ENCODE measurements at places on chromosomes 5 and 9.

DNA sequence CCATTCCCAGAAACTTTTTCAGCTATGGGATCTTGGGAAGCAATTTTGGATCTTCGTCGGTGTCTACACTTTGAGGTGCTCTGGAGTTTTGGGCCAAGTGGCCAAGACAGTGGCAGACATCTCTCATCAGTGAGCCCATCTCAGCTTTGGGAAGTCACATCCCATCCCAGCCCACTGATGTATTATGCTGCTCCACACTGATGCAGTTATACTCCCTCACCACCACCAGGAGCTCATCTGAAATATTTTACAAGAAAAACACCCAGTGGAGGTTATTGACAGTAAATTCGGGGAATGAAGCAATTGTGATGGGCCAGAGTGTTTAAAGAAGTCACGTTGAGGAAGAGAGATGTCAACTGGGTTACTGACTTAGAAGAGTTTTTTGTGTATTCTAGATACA is 378.0 kb downstream of the KDM4C start:
- H3K4me3 ChIP-seq, result no peak overlapping the region
- H3K27ac ChIP-seq, result no peak overlapping the region
- H3K4me1 ChIP-seq, result no peaks in the 10 kb centered on the region

DNA sequence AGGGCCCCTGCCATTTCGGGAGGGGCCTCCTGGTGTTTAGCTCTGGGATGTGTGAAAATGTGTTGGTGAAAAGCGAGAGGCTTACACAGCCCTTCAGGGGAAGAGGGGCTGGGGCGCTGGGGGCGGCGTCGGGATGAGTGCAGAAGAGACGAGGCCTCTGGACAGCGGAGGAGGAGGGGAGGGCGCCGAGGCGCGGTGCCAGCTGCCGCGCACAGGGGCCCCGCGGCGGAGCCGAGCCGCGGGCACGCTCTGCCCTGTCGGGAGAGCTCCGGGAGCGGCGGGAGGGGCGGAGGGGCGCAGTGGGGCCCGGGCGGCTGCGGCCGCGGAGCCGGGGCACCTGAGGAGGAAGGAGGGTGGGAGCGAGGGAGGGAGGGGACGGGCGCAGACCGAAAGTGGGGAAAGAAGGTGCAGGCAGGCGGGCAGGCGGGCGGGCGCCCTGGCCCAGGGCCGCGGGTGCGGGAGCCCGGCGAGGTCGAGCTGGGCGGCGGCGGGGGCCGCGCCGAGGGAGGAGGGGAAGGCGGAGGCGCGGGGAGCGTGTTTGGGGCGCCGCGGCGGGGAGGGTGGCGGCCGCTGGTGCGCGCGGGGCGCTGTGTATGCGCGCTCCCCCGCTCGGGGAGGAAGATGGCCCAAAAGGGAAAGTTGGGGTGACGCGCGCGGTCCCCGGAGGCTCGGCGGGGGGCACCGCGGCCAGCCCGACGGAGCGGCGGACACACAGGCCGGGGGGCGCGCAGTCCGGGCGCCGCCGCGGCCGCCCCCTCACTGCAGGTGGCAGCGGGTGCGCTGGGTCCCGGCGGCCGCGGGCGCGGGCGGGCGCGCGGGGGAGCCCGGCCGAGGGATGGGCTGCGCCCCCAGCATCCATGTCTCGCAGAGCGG is at the start of gene PDE8B:
Gene PDE8B (plus strand): TSS at position 590 of the 873 bp plus-strand sequence. CDS start 246 bp downstream, at position 836.
- H3K36me3 ChIP-seq, result no peaks in the 10 kb centered on the region
- H3K27ac ChIP-seq, result no peak within 1 kb of the TSS
- H3K27me3 ChIP-seq, result no peaks in the 10 kb centered on the region
- peaks cover 4% of the 10 kb centered on the region for H3K4me1 ChIP-seq
- peak within 1 kb of the TSS; percentile 22 for H3K4me3 ChIP-seq
- no peak for DNase-seq

GRCh38 chr9:115006660-115007059 is 76.3 kb upstream of the TNFSF8 start:
- no peaks in the 10 kb centered on the region for H3K36me3 ChIP-seq
- H3K4me1 ChIP-seq, result peaks cover 5% of the 10 kb centered on the region
- H3K4me3 ChIP-seq, result no peak overlapping the region
- no peak for DNase-seq
- H3K27me3 ChIP-seq, result no peaks in the 10 kb centered on the region

DNA sequence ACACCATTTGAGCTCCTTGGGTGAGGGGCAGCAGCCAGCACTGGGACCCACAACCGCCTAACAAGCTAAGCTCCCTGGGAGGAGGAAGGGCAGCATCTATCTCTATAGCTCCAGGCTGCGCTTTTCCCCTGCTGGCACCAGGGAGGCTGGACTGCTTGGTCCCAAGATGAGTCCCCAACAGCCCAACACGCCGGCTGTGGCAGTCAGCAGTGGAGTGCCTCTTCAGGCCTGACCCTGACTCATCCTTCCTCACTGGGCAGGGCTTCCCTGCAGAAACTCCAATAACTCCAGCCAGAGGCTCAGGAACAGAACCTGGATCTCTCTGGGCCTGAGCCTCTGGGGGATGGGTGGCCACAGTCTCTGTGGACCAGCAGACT is 113.7 kb upstream of the ADAMTS16 start:
- no peak overlapping the region for H3K27ac ChIP-seq
- H3K36me3 ChIP-seq, result no peaks in the 10 kb centered on the region
- no peak overlapping the region for H3K4me3 ChIP-seq
- no peaks in the 10 kb centered on the region for H3K27me3 ChIP-seq
- H3K4me1 ChIP-seq, result no peaks in the 10 kb centered on the region

GRCh38 chr5:145360936-145361335 is 474.2 kb downstream of the PRELID2 start:
- no peaks in the 10 kb centered on the region for H3K4me1 ChIP-seq
- H3K36me3 ChIP-seq, result no peaks in the 10 kb centered on the region
- no peak overlapping the region for H3K4me3 ChIP-seq
- no peaks in the 10 kb centered on the region for H3K27me3 ChIP-seq
- H3K27ac ChIP-seq, result no peak overlapping the region

- no peaks in the 10 kb centered on the region for H3K4me1 ChIP-seq
- H3K27ac ChIP-seq, result no peak overlapping the region
Observed at GRCh38 chr9:68912561-68912960, 101.4 kb downstream of the PRKACG start.

DNA sequence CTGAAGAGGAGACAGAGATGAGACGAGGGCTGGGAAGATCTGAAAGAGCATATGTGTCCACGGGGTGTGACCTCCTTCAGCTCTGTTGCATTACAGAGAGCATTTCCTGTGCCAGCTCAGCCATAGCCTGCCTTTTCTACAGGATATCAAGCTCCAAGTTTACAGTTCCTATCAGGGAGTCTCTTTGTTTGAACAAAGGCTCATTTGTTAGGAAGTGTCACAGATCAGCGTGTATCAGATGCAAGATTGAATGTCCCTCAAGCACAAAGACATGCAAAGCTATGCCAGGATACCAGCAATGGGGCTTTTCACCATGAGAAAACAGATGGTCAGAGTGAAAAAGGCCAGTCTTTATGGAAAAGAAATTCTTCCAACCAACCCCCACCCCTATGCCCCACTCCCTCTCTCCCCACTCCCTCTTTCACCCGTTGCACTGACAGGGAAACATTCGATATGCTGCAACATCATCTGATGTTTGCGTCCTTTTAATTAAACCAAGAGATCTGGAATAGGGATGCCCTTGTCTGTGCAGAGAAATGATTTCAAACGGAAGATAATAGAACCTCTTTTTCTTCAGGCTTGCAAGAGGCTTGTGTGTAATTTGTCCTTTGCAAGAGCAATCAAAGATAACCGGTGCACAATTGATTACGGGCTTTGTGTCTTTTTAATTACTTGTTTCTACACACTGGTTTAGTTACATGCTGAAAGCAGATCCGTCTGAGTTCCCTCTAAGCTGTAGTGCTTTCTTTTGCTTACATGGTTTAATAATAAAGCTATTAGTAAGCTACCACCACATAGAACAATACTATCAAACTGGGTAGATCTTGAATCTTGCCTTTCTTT is 263.1 kb upstream of the RGMB start:
- H3K4me1 ChIP-seq, result no peaks in the 10 kb centered on the region
- no peaks in the 10 kb centered on the region for H3K27me3 ChIP-seq
- peak overlapping the region; percentile 52 for H3K27ac ChIP-seq
- H3K36me3 ChIP-seq, result no peaks in the 10 kb centered on the region

GRCh38 chr5:1019001-1019905 is 10.7 kb downstream of the NKD2 start:
- no peak overlapping the region for H3K27ac ChIP-seq
- H3K4me3 ChIP-seq, result no peak overlapping the region
- H3K36me3 ChIP-seq, result no peaks in the 10 kb centered on the region
- no peak for DNase-seq
- H3K27me3 ChIP-seq, result no peaks in the 10 kb centered on the region

DNA sequence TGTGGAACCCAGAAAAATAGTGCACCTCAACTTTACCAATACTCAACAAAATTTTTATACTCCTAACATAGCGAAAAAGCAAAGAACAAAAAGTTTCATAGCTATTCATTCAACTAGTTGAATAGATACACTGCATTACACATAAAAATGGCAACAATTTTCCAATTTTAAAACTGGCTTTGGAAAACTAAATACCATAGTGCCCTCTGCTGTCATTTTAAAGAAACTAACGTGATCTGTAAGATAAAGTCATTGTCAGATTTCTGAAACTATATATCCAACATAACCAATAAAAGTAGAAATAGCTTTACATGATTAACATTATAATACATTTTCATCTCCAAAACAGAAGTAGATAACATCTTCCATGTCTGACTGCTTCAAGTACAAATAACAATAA is 31.6 kb downstream of the DTWD2 start:
- no peak overlapping the region for H3K4me3 ChIP-seq
- no peaks in the 10 kb centered on the region for H3K4me1 ChIP-seq
- H3K27me3 ChIP-seq, result no peaks in the 10 kb centered on the region
- DNase-seq, result no peak
- no peak overlapping the region for H3K27ac ChIP-seq

- no peak overlapping the region for H3K27ac ChIP-seq
- H3K27me3 ChIP-seq, result no peaks in the 10 kb centered on the region
- H3K4me3 ChIP-seq, result no peak overlapping the region
- no peaks in the 10 kb centered on the region for H3K36me3 ChIP-seq
- H3K4me1 ChIP-seq, result no peaks in the 10 kb centered on the region
Observed at GRCh38 chr5:83331842-83332241, 139.7 kb upstream of the VCAN start.
